ENCODE measurements at places on chromosomes 6 and 20. TPM values are rescaled to one million over a fixed set of nuclear protein-coding genes. Genes with fewer than 3 reads are reported as not detected.

RIMS1 gene
- total RNA-seq, result 17.1 TPM

EDN3 gene
- total RNA-seq, result not detected

MATN4 gene
- total RNA-seq, result not detected

RWDD2A gene
- 3.6 TPM for total RNA-seq

LY6G6D gene
- not detected for total RNA-seq

LHFPL5 gene
- total RNA-seq, result not detected

RAB32 gene
- 132 TPM for total RNA-seq

ACTL10 gene
- 2.7 TPM for total RNA-seq

SUMO4 gene
- total RNA-seq, result 0.58 TPM

EYS gene
- total RNA-seq, result under 0.01 TPM

IMPG1 gene
- total RNA-seq, result not detected

SNAP91 gene
- total RNA-seq, result not detected

CYP21A2 gene
- total RNA-seq, result 0.19 TPM

MAP7 gene
- total RNA-seq, result 1.4 TPM

SLC17A3 gene
- not detected for total RNA-seq

IDH3B gene
- 55.2 TPM for total RNA-seq

MBOAT1 gene
- 6.3 TPM for total RNA-seq

ZSCAN9 gene
- total RNA-seq, result 9.8 TPM

ZC2HC1B gene
- not detected for total RNA-seq

ANGPT4 gene
- total RNA-seq, result under 0.01 TPM

SRMS gene
- not detected for total RNA-seq

Measured in regular cardiac myocyte (primary cell).